ENCODE measurements at places on chromosomes 7 and 10.

GRCh38 chr10:119116326-119116951, 12.5 kb downstream of the DENND10 start:
- DNase-seq = no peak

- DNase-seq = peak; percentile 36
Observed at GRCh38 chr10:95906677-95907455, 909 bp upstream of the CC2D2B start.

DNA sequence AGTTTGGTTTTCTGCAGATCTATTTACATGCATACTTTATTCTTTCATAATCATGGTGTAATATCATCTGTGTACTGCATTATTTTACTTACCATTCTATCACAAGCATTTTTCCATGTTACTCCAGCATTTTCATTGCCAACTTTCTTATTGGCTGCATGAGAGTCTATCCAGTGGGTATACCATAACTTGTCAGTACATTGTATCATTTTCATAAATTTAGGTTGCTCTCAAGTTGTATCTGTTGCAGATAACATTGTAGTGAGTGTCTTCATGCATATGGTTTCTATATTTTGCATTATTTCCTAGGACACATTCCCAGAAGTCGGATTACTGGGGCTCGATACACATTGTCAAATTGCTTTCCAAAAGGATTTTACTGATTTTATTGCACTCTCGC, 87.2 kb upstream of the INSYN2A start:
- no peak for DNase-seq

DNA sequence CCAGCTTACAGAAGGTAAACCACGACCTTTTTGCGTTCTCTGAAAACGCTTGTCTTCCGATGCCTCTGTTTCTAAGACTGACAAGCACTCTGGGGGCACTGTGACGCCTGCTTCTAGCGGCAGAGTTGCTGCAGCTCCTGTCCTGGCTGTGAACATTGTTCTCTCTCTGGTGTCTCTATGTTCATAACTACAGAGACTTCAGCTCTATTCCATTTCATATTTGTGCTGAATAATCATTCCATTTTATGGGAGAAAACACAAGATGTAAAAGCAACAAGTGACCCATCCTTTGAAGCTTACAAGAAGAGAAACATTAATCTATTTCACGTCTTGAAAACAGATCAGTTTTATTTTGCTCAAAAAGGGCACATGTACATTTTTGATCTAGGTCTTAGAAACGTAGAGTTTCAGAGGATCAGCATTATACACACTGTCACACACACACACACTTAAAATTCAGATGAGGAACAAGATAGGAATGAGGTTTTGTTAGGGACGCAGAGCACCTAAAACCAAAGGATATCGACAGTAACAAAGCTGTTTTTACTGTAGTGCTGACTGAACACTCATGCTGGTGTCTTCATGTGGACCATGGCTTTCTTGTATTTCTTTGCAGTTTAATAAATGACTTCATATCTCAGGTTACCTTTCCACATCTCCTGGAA, 3.0 kb downstream of the IKZF1 start:
- no peak for DNase-seq

GRCh38 chr7:35968140-35968940, 167.5 kb downstream of the SEPTIN7 start:
- no peak for DNase-seq

- DNase-seq = peak; percentile 89
Observed at GRCh38 chr7:90595801-90596670, at the start of gene CDK14. CDK14 (plus strand) TSS chr7:90596321; CDS start chr7:90596628, 307 bp downstream.

GRCh38 chr7:158075633-158076001, 512.0 kb downstream of the PTPRN2 start:
- DNase-seq = no peak

DNA sequence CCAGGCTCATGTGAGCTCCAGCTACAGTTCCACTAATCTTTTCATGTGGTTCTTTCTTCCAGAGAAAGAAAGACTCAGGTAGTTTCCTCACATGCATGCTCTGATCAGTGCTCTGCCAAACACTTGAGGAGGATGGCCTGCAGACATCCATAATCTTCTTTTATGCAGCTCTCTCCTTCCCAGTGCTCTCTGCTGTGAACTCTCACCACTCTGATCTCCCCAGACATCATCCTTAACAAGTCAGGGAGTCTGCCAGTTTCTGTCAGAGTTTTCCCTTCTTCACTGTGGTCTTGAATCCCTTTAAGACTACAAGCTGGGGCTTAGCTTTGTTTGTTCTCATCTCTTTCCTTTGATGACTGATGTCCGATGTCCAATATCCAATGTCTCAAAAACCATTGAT, 203.4 kb upstream of the PRKCQ start:
- DNase-seq = no peak

- no peak for DNase-seq
Observed at GRCh38 chr10:46297406-46298204, 10.8 kb downstream of the ANTXRL start.

DNA sequence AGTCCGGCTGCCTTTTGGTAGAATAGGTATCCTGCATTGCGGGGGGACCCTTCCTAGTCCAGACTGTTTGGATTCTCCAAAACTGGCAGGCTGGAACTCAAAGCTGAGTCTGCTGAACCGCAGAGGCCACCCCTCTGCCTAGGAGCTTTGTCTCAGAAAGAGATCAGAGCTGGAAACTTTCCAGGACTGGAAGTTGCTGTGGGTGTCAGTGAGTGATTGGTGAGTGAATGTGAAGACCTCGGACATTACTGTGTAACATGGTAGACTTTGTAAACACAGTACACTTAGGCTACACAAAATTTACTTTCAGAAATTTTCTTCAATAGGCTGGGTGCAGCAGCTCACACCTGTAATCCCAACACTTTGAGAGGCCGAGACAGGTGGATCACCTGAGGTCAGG, 103.8 kb downstream of the DNAJC1 start:
- no peak for DNase-seq

GRCh38 chr10:95819620-95820329, 63.8 kb downstream of the ENTPD1 start:
- no peak for DNase-seq

GRCh38 chr10:92822060-92822634, 26.2 kb upstream of the EXOC6 start:
- no peak for DNase-seq

GRCh38 chr7:52017802-52018679, 701.4 kb upstream of the COBL start:
- DNase-seq = peak; percentile 53
